BJ (cell line): ENCODE measurements at places on chromosomes 13 and 19. TPM values are rescaled to one million over a fixed set of nuclear protein-coding genes. Genes with fewer than 3 reads are reported as not detected.

DNA sequence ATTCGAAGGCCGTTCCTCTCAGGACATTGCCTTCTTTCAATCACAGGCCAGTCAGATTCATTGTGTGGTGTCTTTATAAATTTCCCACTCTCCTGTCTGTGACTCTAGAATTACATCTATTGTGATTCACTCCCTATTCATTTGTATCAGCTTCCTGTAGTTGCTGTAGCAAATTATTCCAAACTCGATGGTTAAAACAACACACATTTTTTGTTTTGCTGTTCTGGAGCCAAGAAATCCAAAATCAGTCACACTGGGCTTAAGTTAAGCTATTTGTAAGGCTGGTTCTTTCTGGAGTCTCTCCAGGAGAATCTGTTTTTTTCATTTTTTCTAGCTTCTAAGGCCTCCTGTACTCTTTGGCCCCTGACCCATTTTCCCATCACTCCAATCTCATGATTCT lies 1487.0 kb upstream of the SLC10A2 start:
- no peak for DNase-seq

The DAND5 gene
- polyA plus RNA-seq, result not detected in 2 replicates

The MUC16 gene
- not detected in 2 replicates for polyA plus RNA-seq

- no peak for DNase-seq
Observed at GRCh38 chr13:50389726-50390125, 374.5 kb downstream of the KCNRG start.

GRCh38 chr13:26501641-26502040 lies 55.8 kb upstream of the WASF3 start:
- DNase-seq, result no peak

DNA sequence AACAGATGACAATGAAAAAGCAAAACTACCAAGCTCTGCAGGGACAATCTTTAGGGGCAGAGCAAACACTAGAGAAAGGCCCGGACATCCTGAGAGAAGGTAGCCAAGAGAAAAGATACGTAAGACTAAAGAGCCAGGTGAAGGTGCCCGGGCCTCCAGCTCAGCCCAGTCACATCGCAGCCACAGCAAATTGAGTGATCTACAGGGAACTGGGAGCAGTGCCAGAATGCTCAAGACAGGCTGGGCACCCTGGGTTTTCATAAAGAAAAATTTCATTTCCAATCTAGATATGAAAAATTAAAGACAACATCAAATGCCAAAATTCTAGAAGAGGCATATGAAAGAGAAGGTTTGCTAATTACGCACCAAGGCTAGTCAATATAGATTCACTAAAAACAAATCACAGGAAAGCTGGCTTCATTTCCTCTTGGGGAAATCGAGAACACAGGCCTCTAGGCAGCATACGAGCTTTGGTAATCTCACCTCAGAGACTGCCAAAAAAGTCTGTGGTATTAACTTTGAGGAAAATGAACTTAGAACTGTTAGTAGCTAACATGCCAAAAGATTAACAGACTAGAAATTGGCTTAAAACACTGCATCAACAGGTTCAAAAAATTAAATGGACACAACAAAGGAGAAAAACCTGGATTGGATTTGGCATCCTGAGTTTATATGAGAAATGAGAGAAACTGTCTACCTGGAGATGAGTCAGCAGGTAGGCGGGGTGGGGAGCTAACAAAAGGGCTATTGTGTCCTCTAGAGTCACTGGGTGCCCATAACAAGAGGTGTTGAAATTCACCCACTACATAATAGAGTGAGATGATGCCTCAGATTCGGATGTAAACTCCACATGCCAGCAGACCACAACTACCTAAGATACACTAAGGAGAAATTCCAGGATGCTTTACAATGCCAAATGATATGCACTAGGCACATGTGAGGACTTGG lies 6.6 kb downstream of the ANKRD10 start:
- DNase-seq, result no peak

The SYNE4 gene
- 0.16 and 0.20 TPM in 2 replicates for polyA plus RNA-seq

DNA sequence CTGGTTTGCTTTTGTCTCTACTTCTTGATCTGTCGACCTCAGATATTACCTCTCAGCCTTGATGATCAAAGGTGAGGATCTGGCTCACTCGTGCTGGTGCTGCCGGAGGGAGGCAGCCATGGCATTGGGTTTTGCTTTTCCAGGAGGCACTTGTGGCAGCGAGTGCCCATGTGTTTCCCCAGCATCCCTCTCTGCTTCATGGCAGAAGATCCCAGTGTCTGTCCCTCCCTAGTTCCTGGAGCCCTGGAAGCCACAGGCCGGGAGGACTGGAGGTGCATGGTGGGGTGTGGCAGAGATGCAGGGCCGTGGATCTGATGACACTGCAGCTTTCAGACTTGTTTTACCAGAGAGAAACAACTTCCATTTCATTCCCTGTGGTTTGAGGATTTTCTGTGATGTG lies 47.5 kb downstream of the ANKRD10 start:
- DNase-seq, result no peak

The ZFP14 gene
- polyA plus RNA-seq, result 0.87 and 1.5 TPM in 2 replicates

The ZNF814 gene
- polyA plus RNA-seq, result 4.5 and 5.8 TPM in 2 replicates

GRCh38 chr13:73413656-73414055 lies 354.9 kb downstream of the KLF5 start:
- DNase-seq, result no peak

GRCh38 chr13:22126433-22127021 lies 455.7 kb downstream of the FGF9 start:
- DNase-seq, result no peak
